ENCODE measurements at places on chromosomes 3 and 15.

DNA sequence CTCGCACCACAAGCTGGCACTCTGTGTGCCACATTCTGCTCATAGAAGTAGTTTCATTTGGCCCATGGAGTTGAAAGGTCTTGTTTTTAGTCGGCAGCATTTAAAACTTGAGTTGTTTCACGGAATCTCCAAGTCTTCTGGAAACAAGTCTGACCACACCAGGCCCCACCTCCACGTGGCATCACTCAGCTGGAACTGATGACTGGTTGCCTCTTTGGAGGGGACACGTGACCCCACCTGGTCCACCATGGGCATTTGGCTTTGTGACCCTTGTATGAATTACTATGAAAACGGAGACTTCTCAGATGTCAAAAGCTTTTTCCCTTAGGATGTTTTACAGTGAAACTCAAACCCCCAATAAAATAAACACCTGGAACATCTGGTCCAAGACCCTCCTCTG, 74.9 kb downstream of the NTRK3 start:
- no peak for DNase-seq

DNA sequence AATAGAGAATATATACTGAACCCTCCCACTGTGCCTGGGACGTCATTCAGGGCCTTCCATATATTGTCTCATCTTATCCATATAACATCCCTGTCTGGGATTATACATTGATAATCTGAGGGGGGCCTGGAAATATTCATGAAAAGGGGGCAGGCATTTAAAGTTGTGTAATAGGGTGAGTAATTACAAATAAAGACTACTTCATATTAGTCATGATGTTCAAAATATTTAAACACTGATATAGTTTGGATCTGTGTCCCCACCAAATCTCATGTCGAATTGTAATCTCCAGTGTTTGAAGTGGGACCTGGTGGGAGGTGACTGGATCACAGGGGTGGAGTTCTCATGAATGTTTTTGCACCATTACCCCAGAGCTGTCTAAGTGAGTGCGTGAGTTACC, 97.8 kb downstream of the AQP9 start:
- no peak for DNase-seq

DNA sequence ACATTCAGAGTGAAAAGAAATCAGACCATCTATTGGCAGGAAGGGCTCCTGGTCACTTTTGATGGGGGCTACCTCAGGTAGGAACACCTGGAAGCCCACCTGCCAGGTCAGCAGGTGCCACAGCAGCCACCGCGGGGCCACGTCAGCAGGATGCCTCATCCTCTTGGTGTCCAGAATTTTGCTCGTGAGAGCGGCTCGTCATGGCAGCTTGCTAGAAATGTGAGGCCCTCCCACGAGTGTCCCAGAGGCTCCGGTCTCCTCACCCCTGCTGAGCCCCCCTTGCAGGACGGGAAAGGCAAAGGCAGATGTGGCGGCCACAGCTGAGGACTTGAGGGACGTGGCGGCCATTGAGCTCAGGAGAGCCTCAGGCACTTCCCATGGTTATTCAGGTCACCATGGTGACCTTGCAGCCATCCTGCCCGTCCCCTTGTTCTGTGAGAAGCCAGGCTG, 129.4 kb downstream of the LRRK1 start:
- no peak for DNase-seq

DNA sequence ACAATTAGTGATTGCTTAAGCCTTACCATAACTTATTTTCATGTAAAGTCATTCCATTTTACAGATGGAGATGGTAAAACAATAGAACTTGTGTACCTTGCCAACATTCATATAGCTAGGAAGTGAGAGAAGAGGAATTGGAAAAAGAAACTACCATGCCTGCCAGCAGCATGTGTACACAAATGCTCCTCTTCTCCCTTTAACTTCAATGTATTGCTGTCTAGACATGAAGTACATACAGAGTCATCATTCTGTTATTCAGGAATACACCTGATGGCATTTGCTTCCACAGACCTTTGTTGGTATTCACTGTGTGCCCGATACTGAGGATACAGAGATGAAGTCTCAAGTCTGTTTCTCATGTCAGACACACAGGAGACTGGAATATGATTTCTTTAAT, 7.1 kb upstream of the TMEM207 start:
- DNase-seq: no peak

GRCh38 chr15:56752986-56753385, 19.7 kb upstream of the ZNF280D start:
- DNase-seq: no peak

DNA sequence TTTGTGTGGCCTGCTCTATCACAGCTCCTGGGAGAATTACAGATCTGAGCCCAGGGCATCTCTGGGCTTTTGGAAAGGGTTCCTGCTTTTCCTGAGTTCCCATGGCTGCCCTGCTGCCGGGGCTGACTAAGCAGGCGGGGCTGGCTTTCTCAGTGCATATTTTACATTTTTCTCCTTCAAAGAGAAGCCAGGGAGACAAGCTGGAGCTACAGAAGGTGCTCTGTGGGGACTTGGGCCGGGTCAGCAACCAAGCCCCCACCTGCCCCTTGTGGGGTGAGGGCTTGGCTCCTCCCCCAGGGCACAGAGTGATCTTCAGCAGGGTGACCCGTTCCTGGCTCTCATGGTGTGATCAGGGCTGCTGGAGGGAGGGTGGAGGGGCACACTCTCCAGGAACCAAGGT, 17.4 kb downstream of the ABTB1 start:
- DNase-seq: peak; percentile 76

GRCh38 chr15:60275624-60276023, 122.2 kb downstream of the ANXA2 start:
- no peak for DNase-seq

GRCh38 chr3:49421890-49422378, 339 bp downstream of the AMT start:
- DNase-seq: no peak

GRCh38 chr3:31321620-31322019, 211.1 kb upstream of the STT3B start:
- no peak for DNase-seq

DNA sequence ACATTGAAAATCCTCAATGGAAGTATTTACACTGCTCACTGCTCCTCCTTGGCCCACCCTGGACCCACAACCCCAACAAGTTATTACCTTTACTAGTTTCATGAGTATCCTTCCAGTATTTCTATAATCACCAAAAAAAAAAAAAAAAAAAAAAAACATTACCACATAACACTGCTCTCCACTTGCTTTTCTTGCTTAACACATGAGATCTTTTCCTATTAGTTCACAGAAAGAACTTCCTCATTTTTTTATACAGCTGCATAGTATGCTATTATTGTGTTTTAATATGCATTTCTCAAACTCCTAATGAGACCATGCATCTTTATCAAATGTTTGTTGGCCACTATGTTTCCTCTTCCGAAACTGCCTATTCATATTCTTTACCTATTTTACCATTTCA, 14.6 kb downstream of the GABPB1 start:
- no peak for DNase-seq

GRCh38 chr3:43328653-43329052, 42.3 kb downstream of the SNRK start:
- DNase-seq: no peak

GRCh38 chr15:76968306-76968705, 26.6 kb upstream of the PSTPIP1 start:
- no peak for DNase-seq

- DNase-seq: no peak
These were observed 13.3 kb downstream of the SEMA3G start for GRCh38 chr3:52431459-52432223.

DNA sequence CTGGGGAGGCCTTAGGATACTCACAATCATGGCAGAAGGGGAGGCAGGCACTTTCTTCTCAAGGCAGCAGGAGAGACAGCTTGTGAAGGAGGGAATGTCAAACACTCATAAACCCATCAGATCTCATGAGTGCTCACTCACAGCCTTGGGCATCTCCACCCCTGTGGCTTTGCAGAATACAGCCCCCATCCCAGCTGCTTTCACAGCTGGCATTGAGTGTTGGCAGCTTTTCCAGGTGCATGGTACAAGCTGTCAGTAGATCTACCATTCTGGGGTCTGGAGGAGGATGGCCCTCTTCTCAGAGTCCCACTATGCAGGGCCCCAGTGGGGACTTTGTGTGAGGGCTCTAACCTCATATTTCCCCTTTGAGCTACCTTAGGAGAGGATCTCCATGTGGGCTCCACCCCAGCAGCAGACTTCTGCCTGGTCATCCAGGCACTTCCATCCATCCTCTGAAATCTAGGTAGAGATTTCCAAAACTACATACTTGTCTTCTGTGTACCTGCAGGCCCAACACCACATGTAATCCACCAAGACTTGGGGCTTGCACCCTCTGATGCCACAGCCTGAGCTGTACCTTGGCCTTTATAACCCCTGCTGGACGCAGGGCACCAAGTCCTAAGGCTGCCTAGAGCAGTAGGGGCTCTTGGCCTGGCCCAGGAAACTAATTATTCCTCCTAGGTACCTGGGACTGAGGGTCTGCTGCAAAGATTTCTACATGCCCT, 404.2 kb upstream of the EPHA6 start:
- DNase-seq: no peak

DNA sequence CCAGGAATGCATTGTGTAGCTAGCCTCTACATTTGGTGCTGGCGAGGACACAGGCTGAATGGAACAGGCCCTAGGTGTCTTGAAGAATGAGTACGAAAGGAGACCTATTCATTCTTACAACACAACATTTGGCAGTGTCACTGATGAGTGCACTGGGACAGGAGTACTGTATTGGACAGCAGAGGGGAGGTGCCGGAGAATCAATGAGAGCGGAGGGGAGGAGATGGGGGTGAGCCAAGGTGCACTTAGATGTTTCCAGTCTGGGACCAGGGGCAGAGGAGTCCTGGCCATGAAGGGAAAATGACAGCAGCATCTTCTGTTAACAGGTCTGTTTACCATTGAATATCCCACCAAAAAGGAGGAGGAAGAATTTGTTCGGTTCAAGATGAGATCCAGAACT, 53.2 kb downstream of the C3orf20 start:
- no peak for DNase-seq

- peak; percentile 32 for DNase-seq
These were observed 29.3 kb downstream of the CTSH start for GRCh38 chr15:78915341-78916087.

DNA sequence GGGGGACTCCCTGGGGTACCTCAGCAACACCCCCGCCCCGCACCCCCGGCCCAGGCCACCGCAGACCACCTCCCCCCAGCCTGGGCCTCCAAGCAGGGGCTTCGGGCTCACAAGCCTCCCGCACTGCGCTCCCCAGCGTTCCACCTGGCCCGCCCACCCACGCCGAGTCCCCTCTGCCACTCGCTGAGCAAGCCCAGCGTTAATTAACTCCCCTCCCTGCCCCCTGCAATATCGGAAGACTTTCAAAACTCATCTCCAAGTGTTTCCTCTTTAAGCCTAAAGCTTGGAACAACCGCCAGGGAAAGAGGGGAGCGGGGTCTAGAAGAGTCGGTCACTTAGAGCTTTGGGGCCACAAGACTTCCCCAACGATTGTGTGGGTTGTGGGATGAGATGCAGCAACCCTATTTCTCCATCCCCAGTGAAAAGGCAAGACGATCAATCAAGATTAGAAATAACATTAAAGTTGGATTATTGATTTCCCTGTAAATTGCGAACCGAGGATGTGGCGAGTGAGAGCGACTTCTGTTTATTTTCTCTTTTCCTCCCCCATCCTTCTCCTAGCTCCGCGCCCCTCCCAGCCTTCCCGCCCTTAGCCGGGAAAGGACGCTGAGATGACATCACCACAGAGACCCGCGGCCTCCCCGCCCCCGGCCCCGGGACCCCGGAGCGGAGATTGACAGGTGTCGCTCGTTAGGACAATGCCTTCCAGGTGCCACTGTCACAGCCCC, 30.2 kb downstream of the NR2F2 start:
- no peak for DNase-seq

GRCh38 chr3:188929137-188929536, 242.6 kb upstream of the TPRG1 start:
- DNase-seq: no peak

- DNase-seq: no peak
These were observed 116.8 kb downstream of the TPRG1 start for GRCh38 chr3:189288348-189289235.

GRCh38 chr3:141401573-141402475, 33.5 kb downstream of the ZBTB38 start:
- DNase-seq: peak; percentile 47

DNA sequence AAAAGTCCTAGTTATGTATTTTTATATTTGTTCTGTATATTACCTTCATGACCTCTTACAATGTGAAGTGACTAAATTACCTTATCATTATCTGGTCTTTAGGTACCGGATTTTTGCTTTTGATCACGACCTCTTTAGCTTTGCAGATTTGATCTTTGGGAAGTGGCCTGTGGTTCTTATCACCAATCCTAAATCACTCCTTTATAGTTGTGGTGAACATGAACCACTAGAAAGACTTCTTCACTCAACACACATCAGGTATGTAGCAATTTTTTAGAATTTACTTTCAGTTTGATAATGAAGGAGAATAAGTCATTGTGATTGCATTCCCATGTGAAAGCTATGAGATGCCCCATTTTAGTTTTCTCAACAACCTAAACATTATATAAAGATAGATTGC, 18.3 kb downstream of the TMEM62 start:
- no peak for DNase-seq

- peak; percentile 68 for DNase-seq
These were observed 42.0 kb downstream of the IFT57 start for GRCh38 chr3:108180194-108180593.

Data from astrocyte of the spinal cord (primary cell).